Stimulated activated CD4-positive, alpha-beta T cell treated with anti-CD3 and anti-CD28 coated beads, Interleukin-1b, Interleukin-23, amount 100 ng/mL, for 1 hour (primary cell): ENCODE measurements at places on chromosomes 2 and 18.

DNA sequence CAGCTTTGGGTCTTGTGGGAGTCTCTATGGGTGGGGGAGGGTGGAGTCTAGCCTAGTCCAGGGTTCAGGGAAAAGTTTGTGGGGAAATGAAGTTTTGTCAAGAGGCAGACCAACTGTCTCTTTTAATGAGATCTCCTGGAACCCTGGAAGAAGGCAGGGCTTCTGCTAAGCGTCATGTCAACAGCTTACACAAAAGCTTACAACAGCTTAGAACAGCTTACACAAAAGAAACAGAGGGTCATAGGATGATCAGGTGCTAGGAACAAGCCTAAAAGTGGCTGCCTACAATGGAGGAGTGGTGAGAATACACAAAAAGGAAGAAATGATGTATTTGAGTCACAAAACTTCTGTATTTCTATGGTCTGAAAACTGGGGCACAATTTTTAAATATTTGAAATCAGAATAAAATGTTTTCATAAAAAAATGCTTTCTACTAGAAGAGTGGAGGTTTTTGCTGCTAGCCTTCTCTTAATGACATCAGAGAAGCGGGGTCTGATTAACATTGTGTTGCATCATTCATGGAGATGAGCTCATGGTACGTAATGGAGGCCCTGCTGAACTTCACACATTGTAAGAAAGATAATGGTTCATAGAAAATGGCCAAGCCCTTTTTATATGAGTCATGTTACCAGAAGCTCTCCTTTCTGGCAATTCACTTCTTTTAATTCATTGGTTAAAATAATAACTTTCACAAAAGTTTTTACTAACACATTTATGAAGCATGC lies 351.0 kb downstream of the PIK3C3 start:
- DNase-seq, result no peak

DNA sequence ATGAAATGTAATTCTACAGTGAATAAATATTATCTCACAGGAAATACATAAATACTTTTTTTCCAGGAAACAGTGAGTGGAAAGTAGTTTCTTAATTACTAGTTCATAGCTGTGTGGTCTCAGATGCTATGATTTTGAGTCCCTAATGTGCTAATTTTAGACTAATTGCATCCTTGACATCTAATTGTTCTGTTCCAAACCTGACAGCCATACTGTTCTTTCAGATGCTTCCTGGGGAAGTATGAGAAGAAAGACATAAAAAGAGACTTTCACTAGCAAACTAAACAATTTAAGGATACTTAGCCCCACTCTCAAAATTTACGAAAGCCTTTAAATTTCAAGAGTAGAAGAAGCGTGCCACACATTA lies 350.9 kb upstream of the CDH20 start:
- no peak for DNase-seq

DNA sequence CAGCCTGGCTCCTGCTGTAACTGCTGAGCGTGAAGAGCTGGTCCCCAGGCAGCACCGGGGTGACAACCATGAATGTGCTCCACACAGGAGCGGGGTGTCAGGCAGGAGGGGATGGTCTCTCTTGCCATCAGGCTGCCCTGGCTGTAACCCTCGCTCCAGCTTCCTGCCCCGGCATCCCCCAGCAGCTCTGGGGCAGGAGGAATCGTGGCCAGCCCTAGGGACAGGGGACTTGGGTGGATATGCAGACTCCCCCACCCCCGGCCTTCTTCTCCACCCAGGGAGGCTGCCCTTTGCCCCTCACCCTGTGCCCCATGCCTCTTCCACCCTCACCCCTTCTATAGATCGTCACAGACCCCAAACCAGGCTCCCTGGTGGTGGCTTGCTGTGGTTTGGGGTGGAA lies 69.4 kb upstream of the SMAD7 start:
- no peak for DNase-seq

GRCh38 chr2:235160281-235160810 lies 208.5 kb downstream of the SH3BP4 start:
- no peak for DNase-seq

DNA sequence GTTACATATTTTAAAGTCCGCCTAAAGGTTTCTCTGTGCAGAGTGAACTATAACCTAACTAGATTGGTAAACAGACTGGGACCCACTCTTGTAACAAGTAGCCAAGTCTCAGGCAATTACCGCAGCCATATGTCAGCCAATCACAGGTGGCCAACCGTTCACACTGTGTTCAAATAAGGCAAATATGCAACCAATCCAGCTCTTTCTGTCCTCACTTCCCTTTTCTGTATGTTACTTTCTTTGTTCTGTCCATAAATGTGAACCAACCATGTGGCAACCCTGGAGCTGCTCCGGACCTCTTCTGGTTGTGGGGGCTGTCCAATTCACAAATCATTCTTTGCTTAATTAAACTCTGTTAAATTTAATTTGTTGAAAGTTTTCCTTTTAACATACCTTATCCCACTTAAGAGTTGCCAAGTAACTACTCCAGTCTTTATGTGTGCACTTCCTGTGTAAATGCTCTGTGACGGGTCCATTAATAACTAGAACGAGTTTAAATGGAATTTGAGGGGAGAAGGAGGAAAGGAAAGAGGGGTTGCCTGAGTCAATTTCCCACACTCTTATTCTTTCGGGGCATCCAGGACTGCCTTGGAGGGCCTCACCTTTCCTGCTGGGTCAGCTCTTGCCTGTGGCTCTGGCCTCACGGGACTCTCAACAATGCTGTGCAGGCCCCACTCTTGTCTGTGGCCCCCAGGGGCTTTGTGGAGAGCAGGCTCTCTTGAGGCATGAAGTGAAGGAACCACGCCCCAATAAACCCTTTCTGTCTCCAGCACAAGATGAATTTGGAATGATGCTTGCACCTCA lies 6.6 kb upstream of the RPL37A start:
- DNase-seq, result no peak

- DNase-seq, result no peak
Observed at GRCh38 chr2:217289177-217289906, 429.5 kb upstream of the TNP1 start.

GRCh38 chr2:31980674-31981356 lies 30.0 kb downstream of the MEMO1 start:
- DNase-seq, result no peak

DNA sequence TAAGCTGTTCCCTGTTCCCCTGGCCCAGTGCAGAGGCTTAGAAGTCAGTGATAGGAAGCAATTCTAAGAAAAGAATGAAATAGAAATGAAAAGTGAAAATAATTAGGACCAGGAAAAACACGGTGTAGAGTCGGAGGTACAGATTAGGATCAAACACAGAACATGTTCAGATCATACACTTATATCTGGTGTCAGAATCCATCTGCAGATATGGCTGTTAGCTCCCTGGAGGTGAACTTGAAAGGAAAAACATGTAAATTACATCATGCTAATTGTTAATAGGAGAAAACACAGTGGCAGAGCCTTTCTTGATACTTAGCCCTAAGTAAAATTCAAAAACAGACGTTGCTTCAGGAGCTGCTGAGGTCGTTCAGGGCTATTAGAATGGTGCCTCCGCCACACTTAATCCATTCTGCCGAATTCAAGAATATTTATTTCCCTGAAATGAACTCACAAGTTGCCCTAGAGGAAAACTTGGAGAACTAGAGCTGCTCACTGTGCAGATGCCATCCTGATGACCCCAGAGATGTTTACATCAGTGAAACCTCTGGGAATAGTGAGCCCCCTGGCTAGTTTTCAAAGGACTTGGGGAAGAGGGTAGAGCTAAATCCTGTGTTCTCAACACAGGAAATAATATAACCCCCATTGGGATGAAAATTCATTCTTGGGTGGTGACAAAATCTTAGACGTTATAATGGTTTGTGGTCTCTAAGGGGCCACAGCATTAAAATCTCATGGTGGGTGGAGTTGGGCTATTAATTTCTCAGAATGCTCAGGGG lies 27.5 kb downstream of the LPIN1 start:
- DNase-seq, result no peak

DNA sequence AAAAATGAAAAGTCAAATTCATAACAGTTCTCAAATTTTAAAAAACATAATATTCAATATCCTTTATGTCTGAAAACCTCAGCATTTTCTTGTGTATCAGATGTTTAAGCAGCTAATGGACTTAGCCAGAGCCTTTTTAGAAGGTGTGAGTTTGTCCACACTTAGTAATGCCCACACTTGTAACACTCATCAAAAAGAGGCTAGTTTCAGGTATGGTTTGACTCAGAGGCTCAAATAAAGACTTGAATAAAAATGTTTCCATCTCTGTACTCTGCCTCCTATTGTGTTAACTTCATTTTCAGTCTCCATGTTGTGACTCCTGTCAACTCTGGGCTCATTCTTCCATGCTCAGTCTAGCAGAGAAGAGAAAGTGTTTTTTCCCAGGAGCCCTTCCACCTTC lies 311.6 kb downstream of the IRS1 start:
- DNase-seq, result no peak

DNA sequence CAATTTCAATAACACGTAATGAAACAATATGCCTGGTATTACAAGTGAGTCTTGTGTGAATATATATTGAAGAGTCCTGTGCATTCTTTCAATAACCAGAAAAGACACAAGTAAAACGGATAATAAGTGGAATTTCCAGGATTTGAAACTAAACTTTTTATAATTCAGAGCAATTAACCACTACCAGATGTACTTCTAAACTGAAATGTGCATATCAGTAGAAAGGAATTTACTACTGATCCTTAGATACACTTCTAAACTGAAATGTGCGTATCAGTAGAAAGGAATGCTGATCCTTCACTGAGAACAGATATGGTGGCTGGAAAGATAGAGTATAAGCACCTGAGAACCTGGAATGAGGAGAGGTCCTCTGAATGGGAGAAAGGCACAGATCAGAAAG lies 470.9 kb upstream of the SPHKAP start:
- DNase-seq, result no peak

- DNase-seq, result no peak
Observed at GRCh38 chr2:20970068-20970467, 73.8 kb downstream of the APOB start.

DNA sequence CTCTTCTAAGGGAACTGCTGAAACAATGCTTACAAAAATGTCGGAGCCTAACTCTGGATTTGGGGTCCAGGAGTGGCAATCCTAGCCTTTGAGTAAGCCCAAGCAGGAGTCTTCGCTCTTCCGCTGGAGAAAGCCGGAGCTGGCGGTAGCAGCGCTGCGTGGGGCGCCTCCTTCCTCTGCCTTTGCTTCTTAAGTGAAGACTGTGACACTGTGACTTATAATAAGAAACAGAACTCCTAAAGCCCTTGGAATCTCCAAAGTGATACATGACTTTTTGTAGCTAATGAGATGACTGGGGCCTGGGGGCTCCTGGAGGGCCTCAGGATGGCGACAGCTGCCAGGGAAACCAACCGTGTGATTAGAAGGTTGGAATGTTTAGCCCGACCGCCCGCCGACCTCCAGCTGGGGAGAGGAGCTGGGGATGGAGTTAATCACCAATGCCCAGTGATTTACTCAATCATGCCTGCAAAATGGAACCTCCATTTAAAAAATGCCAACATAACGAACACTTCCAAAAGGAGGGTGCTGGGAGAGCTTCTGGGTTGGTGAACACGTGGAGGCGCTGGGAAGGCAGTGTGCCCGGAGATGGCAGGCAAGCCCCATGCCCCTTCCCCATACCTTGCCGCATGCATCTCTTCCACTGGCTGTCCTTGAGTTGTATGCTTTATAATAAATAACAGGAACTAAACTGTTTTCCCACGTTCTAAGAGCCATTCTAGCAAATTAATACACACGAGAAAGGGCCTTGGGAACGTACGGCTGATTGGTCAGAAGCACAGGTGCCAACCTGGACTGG lies 29.0 kb upstream of the MAL start:
- DNase-seq, result no peak
